ENCODE measurements at places on chromosomes 3 and 15.

- DNase-seq = peak; percentile 23
These were observed 47.8 kb downstream of the OIP5 start for GRCh38 chr15:41284427-41285177.

DNA sequence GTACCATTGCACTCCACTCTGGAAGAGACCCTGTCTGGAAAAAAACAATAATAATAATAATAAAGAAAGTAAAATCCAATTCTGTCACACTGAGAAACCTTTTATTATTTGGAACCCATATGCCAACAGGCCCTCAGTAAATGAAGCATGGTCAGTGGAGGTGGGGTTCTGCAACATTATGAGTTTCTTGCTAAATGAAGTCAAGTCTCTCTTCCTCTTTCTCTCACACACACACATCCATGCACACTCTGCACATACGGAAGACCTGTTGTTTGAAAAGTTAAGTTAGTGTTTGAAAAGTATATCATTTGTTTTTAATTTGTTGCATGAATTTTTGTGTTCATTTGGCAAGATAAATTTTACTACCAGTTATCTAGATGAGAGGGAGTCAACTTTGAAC lies 27.8 kb downstream of the GAP43 start:
- DNase-seq = no peak

DNA sequence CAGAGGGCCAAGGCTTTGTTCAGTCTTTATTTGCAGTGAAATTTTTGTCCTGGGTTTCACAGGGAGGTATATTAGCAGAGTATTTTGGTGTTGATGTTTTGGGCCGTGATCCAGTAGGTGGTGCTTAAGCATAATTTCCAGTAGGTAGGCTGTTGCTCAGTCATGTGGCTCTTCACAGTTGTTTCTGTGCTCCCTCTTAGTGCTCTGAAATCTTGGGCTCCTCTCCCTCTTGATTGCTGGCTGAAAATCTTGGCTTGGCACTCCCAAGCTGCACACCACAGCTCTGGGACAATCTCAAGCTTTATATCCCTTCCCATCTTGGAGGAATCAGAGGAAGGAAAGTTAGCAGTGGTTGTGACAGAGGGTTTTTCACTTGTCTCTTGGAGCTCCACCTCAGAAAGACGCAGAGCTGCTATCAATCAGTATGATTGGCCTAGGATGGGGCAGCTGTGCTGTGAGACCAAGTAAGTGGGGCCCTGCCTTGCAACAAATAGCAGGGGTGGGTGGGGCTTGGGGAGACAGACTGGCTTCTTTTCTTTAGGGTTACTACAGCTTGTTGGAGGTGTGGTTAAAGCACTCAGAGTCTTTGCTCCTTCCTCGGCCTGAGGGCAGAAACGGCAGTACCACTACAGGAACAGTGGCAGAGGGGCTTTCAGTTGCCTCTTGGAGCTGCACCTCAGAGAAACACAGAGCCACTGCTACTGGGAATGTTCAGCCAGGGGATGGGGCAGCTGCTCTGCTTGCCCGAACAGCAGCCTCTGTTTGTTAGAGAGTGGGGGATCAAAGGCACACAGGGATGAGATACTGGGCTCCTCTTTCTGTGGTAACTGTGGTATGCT lies 627.0 kb downstream of the SI start:
- no peak for DNase-seq

GRCh38 chr3:36475558-36475957 lies 95.3 kb downstream of the STAC start:
- no peak for DNase-seq

GRCh38 chr3:32841341-32841740 lies 23.5 kb downstream of the TRIM71 start:
- no peak for DNase-seq

DNA sequence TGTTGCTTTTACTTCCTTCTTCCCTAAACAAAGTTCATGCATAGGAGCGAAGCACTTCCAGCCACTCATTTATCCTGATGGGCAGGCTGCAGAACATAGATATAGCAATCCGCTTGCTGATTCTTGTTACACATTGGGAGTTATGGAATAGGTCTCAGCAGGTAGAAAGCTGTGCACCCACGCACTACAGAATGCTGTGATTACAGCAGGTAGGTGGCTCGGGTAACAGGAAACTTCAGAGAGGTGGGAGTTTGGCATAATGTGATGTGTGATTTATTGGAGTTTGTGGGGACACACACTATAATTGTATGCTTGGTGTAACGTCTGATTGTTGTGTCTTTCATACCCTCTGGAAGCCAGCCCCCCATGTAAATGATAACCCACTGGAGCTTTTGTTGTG lies 99.2 kb upstream of the MEIS2 start:
- no peak for DNase-seq

DNA sequence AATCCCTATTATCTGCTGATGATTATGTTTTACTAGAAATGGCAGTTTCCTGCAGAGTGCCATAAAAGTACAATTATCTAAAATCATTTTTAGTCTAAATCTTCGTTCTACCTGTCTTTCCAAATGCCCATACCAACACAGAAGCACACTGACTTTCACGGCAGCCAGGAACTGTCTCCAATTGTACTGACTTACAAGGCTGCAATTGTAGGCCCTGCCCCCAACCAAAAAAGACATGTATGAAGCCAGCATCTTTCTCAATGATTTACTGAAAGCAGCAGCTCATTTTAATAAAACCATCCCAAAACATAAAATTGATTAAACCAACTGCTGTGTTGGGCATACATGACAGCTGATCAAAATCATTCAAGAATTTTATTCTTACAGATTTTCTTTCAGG lies 119.0 kb downstream of the TBC1D5 start:
- DNase-seq = no peak

- DNase-seq = no peak
These were observed 33.2 kb downstream of the CAPN3 start for GRCh38 chr15:42392309-42393024.

- no peak for DNase-seq
These were observed 39.9 kb upstream of the MB21D2 start for GRCh38 chr3:192957441-192958021.

GRCh38 chr15:61057376-61057775 lies 171.7 kb downstream of the RORA start:
- DNase-seq = no peak

- no peak for DNase-seq
These were observed 520.4 kb upstream of the ALCAM start for GRCh38 chr3:104846270-104846669.

Data from DND-41 (cell line).